Progenitor cell of endocrine pancreas (in vitro differentiated cells): ENCODE measurements at places on chromosomes 13 and 19. TPM values are rescaled to one million over a fixed set of nuclear protein-coding genes. Genes with fewer than 3 reads are reported as not detected.

GRCh38 chr19:41352609-41353465 is 885 bp downstream of the TGFB1 start:
- peak; percentile 41 for DNase-seq
- H3K27me3 ChIP-seq, result peaks cover 52% of the 10 kb centered on the region
- peak overlapping the region; percentile 80 for H3K4me3 ChIP-seq
- H3K36me3 ChIP-seq, result no peaks in the 10 kb centered on the region
- peaks cover 14% of the 10 kb centered on the region for H3K4me1 ChIP-seq

DNA sequence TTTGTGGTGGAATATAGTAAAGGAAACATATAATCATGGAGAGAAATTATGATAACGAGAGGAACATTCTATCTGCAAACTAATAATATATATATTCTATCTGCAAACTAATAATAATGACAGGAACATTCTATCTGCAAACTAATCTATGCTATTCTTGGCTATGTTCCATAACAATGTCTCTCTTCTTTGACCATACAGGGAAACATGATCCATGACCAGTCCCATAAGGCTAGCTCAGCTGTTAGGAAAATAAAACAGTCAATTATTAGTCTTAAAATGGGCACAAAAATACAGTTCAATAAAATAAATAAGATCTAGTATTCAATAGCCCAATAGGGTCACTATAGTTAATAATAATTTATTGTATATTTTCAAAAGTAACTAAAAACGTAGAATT is 707.8 kb upstream of the PCDH20 start:
- H3K4me3 ChIP-seq, result no peak overlapping the region
- H3K36me3 ChIP-seq, result no peaks in the 10 kb centered on the region
- no peaks in the 10 kb centered on the region for H3K27me3 ChIP-seq
- DNase-seq, result no peak
- no peaks in the 10 kb centered on the region for H3K4me1 ChIP-seq

- no peaks in the 10 kb centered on the region for H3K4me1 ChIP-seq
- H3K36me3 ChIP-seq, result no peaks in the 10 kb centered on the region
- DNase-seq, result no peak
- no peak overlapping the region for H3K4me3 ChIP-seq
- no peak overlapping the region for H3K27ac ChIP-seq
Observed at GRCh38 chr19:56191115-56191514, 6.5 kb downstream of the ZSCAN5B start.

GRCh38 chr19:48553676-48554384 is 1.9 kb downstream of the SULT2B1 start:
- H3K4me1 ChIP-seq, result peaks cover 10% of the 10 kb centered on the region
- H3K4me3 ChIP-seq, result no peak overlapping the region
- no peaks in the 10 kb centered on the region for H3K27me3 ChIP-seq
- DNase-seq, result no peak

DNA sequence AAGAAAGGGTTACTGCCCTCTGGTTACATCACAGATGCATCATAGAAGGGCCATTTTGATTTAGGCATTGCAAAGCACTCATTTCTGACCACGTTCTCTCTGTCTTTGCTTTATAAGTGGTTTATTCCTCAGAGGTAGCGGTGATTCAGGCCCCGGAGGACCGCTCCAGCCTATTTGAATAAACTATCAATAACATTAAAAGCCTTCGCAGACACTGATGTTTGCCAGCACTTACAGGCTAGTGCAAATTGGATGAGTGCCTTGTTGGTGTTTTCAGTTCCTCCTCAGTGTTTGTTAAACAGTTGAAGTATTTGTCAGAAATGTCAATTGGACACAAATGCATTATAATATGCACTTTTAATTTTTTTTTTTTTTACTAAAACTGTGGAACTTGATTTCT is 120.2 kb downstream of the RXFP2 start:
- H3K27me3 ChIP-seq, result peaks cover 4% of the 10 kb centered on the region
- H3K36me3 ChIP-seq, result no peaks in the 10 kb centered on the region
- DNase-seq, result no peak
- H3K4me3 ChIP-seq, result no peak overlapping the region

GRCh38 chr19:31168106-31168625 is 181.1 kb downstream of the TSHZ3 start:
- no peaks in the 10 kb centered on the region for H3K36me3 ChIP-seq
- H3K4me3 ChIP-seq, result no peak overlapping the region
- H3K27ac ChIP-seq, result no peak overlapping the region
- DNase-seq, result no peak

ETV2 gene
- total RNA-seq, result 1.0 and 1.3 TPM in 2 replicates

IGSF23 gene
- 0.67 and 1.7 TPM in 2 replicates for total RNA-seq

FFAR2 gene
- total RNA-seq, result 1.2 and 1.9 TPM in 2 replicates

DCLK1 gene
- total RNA-seq, result 3.8 and 3.9 TPM in 2 replicates

ACP7 gene
- not detected in 2 replicates for total RNA-seq

DOCK9 gene
- 27.9 and 35.7 TPM in 2 replicates for total RNA-seq

OR10H1 gene
- total RNA-seq, result 0.11 TPM in 1 of 2 replicates, not detected in the other

CCNA1 gene
- total RNA-seq, result 0.77 and 1.7 TPM in 2 replicates

B3GNT8 gene
- 4.4 and 4.6 TPM in 2 replicates for total RNA-seq
